NCI-H2081 (cell line): ENCODE measurements at places on chromosomes 3 and 15.

GRCh38 chr3:184188080-184188479 is 2.1 kb downstream of the ABCF3 start:
- DNase-seq, result no peak

- DNase-seq, result no peak
Observed at GRCh38 chr3:9179826-9180763, 69.4 kb downstream of the SRGAP3 start.

GRCh38 chr3:51748327-51748726 is 30.7 kb downstream of the IQCF6 start:
- no peak for DNase-seq

GRCh38 chr15:52184721-52185120 is 6.5 kb downstream of the GNB5 start:
- no peak for DNase-seq

- no peak for DNase-seq
Observed at GRCh38 chr3:95280711-95281352, 1218.0 kb downstream of the NSUN3 start.

DNA sequence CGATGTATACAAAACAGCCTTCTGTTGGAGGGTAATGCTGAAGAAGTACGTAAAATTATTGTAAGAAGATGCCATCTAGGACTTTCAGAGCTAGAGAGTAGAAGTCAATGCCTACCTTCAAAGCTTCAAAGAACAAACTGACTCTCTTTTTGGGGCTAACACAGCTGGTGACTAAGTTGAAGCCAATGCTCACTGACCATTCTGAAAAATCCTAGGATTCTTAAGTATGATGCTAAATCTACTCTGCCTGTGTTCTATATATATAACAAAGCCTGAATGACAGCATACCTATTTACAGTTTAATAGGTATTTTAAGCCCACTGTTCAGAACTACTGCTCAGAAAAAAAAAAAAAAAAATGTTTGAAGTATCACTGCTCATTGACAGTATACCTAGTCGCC is 18.9 kb downstream of the ADPGK start:
- no peak for DNase-seq

GRCh38 chr3:18098960-18099587 is 326.1 kb downstream of the SATB1 start:
- peak; percentile 7 for DNase-seq

DNA sequence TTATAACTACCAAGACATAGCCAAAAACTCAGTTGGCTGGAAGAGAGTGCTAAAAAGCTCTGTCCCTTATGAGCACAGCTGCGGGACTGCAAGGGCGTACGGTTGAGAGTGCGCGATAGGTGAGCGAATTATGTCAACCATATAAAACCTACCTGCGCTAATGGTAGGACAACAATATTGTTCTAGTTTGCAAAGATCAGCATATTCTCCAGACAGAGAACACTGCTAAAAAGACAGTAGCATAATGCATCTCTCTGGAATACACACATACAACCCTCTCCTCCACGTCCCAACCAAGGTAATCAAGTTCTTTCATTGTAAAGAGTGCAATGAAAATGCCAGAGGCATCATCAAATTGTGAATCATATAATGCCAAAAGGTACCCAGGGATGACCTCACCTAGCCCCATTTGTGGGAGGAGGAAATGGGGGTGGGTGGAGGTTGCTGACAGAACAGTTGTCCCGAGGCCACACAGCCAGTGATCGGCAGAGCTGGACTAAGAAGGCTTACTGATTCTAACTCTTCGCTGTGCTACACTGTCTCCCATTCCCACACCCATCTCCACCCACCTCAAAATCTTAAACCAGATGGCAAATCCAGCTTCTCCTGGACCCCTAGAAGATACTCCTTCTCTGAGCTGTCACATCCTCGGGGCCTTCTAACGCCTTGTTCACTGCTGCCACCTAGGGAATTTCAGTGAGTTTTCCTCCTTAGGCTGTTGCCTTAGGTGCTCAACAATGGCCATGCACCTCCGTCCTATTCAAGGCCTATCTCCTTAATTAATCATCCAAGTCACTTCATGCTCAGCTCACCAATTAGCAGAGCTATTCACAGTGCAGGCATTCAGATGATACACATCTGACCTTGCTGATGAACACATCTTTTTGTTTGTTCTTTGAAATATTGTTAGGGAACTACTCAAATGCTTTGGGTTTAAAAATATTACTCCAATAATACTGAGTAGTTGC is 60.7 kb downstream of the RPL22L1 start:
- DNase-seq, result peak; percentile 75

- DNase-seq, result no peak
Observed at GRCh38 chr3:38581774-38582173, 67.7 kb downstream of the SCN5A start.

DNA sequence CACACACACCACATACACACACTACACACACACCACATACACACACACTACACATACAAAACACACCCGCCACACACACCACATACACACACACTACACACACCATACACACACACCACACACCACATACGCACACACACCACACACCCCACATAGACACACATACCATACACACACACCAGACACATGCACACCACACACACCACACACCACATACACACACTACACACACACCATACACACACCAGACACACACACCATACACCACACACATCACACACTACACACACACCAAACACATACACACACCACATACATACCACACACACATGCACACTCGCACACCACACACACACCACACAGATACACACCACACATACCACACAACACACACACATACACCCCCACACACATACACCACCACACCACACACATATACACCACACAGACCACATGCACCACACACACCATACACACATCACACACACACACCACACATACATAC is 26.3 kb downstream of the CPN2 start:
- no peak for DNase-seq

- no peak for DNase-seq
Observed at GRCh38 chr3:19190602-19191001, 42.3 kb downstream of the KCNH8 start.

DNA sequence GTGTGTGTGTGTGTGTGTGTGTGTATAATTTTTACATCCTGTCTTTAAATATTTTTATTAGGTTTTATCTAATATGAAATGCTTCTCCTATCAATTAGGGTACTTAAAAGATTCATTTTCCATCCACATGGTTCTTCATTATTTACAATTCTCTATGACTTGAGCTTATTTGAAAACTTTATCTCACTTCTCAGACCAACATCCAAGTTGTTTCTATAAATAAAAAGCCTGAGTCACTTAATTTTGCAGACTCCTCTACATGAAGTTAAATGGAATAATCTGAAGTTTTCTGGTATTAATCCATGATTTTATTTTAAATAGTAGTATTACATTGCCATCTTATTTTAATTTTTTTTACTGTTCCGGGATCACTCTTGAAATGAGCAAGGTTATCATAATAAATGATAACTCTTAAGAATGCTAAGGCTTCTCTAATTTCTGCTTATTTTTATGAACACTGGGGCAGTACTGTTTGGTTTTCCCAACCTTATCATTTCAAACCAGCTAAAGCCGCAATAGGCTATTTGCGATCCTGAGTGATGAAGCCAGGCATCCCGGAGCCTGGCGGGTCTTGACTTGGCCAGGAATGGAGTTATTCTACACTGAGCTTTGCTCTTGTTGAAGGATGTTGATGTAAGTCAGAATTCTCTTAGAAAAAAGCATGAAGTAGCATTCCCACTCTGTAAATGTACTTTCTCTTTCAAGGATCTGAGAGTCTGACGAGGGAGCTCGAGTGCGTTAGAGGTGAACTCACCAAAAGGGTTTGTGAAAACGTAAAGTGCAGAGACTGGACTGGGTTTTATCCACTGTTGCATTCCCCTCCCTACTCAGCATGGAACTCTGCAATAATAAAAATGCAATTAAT is 220.2 kb upstream of the LRTM1 start:
- DNase-seq, result no peak

DNA sequence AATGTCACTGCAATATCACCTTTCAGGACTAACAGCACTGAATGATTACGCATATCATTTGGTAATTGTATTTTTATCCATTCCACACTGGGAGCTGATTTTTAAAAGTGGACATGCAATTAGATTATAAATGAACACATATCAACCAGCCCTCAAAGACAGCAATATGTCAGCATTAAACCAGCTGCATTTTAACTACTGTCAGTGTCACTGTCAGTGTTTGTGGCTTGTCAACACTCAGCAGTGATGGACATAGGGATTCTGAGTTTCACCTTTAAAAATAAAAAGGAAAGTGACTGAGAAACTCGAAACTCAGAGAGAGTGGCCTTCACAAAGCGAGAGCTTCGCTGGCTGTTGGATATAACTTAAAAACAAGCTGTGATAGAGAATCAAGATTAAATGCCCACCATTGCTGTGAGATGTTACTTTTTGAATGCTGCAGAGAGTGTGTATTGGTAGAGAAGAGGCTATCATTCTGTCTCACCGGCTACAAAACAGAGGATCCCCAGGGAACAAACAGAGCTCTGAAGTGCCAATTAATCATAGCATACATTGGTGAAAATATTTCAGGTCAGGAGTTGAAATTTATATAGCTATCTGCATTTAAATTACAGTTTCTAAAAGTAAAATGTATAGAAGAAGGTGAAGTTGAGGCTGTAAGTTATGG is 635.8 kb downstream of the SQOR start:
- DNase-seq, result no peak

DNA sequence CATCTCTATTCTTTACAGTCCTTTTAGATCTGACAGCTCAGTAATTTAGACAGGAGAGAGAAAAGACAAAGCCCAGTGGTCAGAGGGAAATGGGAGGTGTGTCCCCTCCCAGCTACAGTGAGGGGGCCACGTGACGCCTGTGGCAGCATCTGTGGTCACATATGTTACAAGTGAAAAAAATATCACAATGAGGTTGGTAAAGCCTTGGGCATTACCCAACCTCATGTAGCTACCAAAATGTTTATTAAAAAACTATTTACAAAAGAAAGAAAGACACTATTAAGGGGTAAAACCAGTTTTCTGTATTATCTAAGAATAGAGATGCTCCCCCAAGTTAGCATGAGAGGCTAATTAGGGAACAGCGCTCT is 42.9 kb upstream of the PLCL2 start:
- DNase-seq, result no peak

DNA sequence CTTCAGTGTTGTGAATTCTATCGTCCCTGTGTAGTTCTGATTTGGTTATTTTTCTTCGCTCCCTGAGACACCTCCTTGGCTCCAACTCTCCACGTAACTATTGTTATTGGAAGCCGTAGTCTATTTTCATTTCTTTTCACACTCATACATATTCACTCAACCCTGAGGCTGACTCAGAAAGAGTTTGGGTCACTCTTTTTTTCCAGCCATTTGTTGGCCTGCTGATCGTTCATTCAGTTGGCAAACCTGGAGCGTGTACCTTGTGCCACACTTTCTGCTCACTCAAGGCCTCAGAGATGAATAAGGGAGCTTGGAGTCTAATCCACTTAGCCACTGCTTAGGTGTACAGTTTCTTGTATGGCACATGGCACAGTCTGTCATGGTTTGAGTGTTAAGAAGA is 22.4 kb downstream of the GYG1 start:
- no peak for DNase-seq

GRCh38 chr15:58554758-58555157 is 123.0 kb downstream of the LIPC start:
- no peak for DNase-seq

DNA sequence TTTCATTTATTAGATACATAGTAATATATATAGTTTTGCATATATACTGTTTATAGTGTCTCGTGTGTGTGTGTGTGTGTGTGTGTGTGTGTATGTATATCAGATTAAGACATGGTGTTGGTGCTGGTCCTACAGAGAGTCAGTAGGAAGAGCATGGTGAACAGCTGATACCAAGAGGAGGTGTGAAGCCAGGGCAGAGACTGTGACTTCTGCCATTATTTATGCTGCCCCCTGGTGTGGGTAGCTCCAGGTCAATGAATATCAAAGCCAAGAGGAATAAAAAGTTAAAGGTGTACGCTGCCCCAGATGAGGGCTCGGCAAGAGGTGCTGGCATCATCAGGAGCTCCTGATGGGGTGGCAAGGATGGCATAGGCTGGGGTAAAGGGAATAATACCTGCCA is 299.5 kb upstream of the RASGRP1 start:
- no peak for DNase-seq

GRCh38 chr3:115689928-115690327 is 66.6 kb downstream of the GAP43 start:
- DNase-seq, result no peak
